Cardiac fibroblast (primary cell): ENCODE measurements at places on chromosomes 12 and 14.

GRCh38 chr14:90568405-90568804 lies 171.6 kb downstream of the CALM1 start:
- DNase-seq: no peak

DNA sequence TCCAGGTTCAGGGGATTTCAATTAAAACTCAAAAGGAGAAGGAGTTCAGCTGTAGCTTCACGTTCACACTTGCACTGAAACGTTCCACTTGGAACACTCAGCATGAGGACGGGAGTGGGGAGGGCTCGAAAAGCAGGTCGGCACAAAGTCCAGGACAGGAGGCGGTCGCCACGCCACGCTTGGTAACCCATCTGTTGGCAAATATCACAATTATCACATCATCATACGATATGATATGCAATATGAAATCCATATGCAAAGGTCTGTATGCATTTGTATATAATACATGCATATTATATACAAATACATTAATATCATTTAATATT lies 17.2 kb downstream of the ADGRD1 start:
- DNase-seq: no peak

- DNase-seq: no peak
Measured at GRCh38 chr14:55912344-55912743, 205.9 kb upstream of the PELI2 start.

DNA sequence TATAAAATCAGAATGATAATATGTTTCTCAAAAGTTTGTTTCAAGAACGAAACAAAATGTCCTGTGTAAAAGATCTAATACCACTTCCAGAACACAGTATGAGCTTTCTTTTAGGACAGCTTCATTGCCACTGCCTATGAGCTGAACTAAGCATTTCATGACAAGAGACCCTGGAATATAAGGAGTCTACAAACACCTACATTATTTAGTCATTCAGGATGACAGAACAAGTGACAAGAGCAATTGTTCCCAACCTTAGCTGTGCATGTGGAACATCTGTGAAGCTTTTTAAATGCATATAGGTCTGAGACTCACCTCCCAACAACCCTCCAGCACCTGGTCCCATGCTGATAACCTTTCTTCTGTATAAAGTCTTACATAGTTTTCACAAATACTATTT lies 103.1 kb upstream of the GARIN6 start:
- DNase-seq: no peak

- no peak for DNase-seq
Measured at GRCh38 chr14:75120541-75121291, 6.1 kb downstream of the NEK9 start.

GRCh38 chr12:2212537-2212936 lies 159.8 kb downstream of the CACNA1C start:
- DNase-seq: no peak

DNA sequence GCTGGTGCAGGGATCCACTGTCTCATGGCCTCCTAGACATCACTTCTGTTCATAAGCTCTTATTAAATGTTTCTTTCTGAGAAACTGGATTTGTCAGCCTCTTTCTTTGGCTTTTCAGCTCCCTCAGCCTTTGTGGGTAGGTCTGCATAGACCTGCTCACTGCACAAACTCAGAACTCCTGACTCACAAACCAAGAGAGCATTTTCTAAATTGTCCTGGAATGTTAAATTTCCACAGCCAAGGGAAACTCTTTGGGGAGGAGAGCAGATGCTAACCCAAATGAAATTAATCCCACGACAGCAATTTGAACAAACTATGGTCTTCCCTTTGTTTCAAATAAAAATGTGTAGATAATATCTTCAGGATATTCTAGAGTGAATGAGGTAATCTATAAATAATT lies 19.5 kb upstream of the CERS5 start:
- peak; percentile 79 for DNase-seq

- DNase-seq: no peak
Measured at GRCh38 chr12:50537538-50537919, 32.7 kb downstream of the DIP2B start.

- no peak for DNase-seq
Measured at GRCh38 chr12:22480016-22480415, 64.3 kb downstream of the C2CD5 start.

DNA sequence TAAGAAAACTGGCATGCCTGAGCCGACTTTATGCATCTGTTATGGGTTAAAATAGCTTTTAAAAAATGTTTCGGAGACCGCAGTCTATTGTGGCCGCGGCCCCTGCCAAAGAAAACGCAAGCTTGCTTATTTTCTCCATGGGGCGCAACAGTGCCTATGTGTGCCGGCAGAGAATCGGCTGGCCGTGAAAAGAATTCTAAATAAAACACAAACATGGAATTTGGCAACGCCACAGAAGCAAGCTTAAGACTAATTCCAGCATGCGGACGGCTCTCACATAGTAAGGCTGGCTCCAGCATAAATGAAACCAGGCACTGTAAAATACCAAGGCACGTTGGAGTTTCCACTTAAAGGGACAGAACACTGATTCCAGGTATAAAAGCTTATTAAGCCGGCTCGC lies 56.7 kb downstream of the BCL11B start:
- DNase-seq: no peak

DNA sequence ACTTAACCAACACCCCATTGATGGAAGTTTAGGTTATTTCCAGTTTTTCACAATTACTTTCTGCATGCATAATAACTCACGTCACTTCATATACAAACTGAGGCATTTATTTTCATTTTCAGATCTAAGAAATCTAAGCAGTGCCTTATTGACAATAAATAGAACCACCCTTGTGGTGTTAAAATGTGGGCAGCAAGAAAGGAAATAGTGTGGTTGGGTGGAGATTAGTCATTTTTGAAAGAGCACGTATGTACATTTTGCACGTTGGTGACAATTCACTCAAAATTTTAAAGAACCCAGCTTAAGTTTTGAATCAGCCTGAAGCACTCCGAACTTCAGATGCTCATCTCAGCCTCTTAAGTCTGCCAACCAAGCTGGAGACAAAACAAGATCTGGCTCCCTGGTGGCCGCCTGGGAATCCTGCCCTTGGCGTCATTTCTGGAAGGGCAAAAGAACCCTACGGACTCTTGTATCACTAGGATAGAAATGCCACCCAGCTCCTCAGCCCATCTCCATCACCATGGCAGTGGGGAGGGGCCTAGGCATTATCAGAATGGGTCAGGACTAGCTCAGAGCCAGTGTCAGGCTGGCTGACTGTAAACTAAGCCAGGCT lies 89.5 kb upstream of the BCL2L14 start:
- peak; percentile 16 for DNase-seq

DNA sequence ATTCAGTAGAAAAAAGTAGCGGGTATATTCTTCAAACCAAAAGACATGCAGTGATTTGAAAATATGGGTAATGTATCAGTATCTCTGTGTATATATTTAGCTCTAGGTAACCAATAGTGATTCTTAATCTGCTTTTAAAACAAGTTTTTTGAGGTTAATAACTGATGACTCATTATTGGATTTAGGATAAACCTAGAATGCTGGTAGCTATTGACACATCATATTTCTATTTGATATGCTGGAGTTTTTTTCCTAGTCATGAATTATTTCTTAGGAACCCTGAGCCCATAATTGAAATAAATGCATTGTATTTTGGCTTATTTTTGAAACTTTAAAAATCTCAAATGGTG lies 15.5 kb downstream of the ARF6 start:
- no peak for DNase-seq

DNA sequence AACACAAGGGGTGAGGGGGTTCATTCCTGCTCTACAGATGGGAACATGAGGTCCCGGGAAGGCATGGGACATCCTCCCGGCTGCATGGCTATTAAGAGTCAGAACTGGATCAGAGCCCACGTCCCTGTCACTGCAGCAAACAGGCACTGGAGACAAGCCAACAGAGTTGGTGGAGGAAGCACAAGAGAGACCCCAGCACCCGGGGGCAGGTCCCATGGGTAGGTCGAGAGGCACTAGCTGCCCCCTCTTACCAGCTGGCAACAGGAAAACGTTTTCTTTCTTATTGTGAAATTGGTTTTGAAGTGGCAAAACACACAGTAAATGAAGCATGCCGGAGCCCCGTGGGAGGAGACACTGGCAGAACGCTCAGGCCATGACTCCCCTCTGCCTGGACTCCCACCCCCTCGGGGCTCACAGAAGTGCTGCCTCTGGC lies 43.6 kb downstream of the SYNE3 start:
- no peak for DNase-seq

GRCh38 chr14:92780444-92781232 lies 13.5 kb upstream of the GOLGA5 start:
- DNase-seq: peak; percentile 73

DNA sequence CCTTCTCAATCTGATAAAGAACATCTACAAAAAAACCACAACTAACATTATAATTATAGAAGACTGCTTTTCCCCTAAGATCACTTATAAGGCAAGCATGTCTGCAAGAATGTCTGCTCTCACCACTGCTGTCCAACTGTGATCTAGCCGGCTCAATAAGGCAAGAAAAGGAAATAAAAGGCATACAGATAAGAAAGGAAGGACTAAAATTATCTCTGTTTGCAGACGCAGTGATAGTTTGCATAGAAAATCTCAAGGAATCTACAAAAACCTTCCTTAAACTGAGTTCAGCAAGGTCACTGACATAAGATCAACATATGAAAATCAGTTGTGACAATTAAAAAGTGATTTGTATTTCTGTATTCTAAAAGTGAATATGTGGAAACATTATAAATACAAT lies 138.0 kb upstream of the EGLN3 start:
- DNase-seq: no peak

- no peak for DNase-seq
Measured at GRCh38 chr14:37753459-37753858, 158.0 kb downstream of the TTC6 start.

- peak; percentile 94 for DNase-seq
Measured at GRCh38 chr12:93894391-93895088, 217.4 kb downstream of the CRADD start.

GRCh38 chr14:21072031-21072473 lies 1.9 kb downstream of the ARHGEF40 start:
- peak; percentile 83 for DNase-seq

DNA sequence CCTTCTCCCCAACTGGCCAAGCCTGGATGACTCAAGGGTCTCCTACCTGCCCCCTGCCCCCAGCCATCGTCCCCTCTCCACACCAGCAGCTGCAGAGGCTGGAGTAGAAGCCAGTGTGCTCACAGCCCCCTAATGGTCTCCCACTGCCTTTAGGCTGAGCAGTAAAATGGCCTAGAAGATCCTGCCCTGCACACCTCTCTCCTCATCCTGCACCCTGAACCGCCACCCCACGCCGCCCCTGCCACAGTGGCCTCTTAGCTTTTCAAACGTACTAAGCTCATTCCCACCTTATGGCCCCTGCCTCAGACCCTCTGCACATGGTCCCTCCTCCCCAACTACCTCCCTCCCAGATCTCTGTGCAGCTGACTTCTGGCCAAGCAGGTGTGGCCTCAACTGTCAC lies 46.3 kb downstream of the RBM19 start:
- no peak for DNase-seq

GRCh38 chr14:61385002-61385685 lies 63.8 kb downstream of the PRKCH start:
- no peak for DNase-seq

DNA sequence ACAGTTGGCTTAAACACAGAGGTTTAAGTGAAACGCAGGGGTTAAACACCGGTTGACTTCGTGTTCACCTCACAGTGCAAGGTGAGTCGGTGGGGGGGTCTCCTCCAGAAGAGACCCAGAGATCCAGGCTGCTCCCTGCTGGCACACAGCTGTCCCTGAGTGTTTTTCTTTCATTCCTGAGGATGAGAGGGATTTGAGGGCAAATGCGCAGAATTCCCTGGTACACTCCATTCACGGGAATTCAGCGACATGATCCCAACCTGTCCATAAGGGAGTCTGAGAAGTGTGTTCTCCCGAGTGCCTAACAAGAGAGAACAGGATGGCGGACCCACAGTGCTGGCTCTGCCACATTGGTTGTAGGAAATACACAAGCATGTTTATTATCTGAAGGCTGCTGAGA lies 107.2 kb upstream of the ESRRB start:
- no peak for DNase-seq

DNA sequence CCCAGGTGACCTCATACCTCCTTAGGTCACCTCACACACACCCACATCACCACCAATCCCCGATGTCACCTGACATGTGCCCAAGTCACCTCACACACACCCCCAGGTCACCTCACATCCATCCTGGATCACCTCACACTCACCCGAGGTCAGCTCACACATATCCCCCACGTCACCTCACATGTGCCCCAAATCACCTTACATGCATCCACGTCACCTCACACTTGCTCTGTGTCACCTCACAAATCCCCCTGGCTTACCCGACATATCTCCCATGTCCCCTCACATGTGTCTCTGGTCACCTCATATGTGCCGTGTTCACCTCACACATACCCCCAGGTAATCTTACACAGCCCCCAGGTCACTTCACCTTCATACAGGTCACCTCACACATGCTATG lies 864.6 kb downstream of the TMEM121 start:
- DNase-seq: no peak

GRCh38 chr14:67820428-67820971 lies 921 bp downstream of the RAD51B start:
- DNase-seq: peak; percentile 20

DNA sequence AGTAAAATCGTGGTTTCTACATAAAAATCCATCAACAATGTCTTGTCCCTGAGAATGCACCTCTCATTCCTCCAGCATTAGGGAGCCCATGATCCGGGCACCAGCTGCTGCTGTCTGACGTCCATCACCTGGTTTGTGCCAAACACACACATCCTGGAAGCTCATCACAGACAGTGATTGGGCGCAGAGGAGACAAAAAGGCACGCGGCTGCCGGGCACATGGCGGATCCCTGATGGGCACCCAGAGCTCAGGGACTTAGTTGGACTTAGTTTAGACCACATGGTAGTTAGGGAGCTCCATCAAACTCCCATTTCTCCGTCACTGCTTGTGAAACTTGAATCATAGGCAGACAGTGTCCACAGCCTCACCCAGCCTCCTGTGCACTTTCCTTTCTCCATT lies 1059.3 kb downstream of the TMEM121 start:
- DNase-seq: no peak

DNA sequence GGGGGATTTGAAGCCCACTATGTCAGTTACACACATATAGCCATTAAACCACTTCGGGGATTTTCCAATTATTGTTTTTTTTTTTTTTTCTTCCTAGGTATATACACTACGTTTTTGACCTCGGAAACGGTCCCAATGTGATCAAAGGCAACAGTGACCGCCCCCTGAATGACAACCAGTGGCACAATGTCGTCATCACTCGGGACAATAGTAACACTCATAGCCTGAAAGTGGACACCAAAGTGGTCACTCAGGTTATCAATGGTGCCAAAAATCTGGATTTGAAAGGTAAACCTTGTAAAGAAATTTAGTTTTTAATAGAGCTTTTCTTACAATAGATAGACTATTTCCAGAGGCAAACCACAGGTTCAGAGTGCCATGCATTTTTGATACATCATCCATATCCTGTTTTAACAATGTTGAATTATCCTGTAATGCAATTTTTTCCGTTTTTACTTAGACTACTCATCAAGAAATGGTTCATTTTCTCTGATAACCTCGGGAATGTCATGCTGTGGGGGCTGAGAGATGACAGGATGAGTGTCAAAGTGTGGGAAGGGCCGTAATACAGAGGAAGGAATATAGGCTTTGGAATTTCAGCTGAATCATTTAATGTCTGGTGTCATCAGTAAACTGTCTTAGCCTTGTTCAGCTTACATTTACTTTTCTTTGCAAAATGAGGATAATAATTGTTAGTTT lies 797.1 kb downstream of the NRXN3 start:
- peak; percentile 12 for DNase-seq
